GM23338 (cell line): ENCODE measurements at places on chromosomes 16 and 17.

DNA sequence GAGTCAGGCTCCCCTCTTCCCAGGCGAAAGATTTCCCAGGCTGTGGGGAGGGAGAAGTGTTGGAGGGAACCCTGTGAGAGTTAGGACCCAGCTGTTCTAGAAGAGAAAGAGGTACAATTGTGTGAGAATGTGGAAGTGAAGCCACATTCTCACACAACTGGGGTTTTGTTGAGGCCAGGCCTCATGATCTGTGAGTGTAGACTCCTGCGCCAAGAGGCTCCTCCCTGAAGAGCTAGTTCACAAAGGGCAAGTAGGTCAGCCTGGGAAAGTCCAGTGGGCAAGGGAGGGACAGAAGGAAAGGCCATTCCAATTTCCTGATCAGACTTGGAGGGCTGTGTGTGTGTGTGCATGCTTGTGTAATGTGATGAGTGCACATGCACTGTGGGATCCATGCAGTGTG lies 15.2 kb downstream of the CD300LF start:
- no peak for DNase-seq

DNA sequence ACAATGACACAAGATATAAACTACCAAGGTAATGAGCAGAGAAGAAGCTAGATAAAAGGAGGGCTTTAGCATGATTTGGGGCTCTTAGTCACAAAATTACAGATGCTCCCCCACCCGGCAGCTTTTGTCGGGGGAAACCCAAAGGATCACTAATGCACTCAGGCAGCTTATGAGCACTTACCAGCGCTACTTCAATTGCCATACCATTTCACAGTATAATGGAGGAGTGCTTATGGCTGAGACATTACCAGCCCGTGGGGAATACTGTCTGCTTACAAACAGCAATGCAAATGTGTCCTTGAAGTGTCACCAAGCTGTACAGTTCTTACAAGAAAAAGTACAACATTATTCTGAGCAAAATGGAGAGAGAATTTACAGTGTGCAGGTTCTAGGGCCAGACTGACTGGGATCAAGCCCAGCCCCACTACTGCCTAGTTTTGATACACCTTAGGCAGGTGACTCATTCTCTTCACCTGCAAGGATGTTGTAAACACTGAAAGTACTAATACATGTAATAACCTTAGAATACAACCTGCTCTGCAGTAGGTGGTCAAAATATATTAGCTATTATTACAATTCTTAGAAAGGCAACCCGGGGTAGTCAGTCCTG lies 16.3 kb downstream of the ANKFY1 start:
- DNase-seq: no peak

- DNase-seq: no peak
These were observed 5.1 kb downstream of the FANCA start for GRCh38 chr16:89811321-89811720.

DNA sequence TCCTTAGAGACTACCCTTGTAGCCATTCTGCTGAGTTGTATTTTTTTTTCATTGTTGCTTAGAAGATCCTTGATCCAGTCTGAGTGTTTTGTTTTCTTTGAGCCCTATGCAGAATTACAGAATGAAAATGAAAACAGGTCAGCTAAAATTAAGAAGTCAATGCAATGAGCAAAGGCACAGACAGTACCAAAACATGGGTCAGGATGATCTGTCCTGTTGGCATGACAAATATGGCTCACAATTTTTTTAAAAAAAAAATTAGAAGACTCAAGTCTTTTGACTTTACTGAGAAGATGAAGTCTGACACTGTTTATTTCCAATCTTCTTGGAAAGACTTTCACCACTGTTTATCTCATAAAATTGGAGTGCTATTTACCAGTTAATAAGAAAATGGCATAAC lies 32.4 kb downstream of the KCNJ16 start:
- no peak for DNase-seq

DNA sequence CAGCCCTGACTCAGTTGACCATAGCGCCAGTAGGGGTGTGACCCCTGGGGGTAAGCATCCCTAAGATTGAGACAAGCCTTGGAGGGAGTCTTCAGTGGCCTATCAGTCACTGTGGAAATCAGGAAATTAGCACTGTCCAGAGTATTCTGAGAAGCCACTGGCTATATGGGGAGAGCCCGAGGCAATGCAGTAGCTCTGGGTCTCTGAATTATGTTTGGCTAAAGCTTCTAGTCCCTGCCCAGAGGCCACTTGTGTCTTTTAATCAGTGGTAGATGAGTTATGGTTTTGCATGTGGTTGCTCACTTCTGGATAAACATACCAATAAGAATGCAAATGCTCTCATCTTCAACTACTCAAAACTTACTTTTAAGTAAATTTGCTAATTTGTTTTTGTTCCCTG lies 100.6 kb upstream of the TOX3 start:
- no peak for DNase-seq

GRCh38 chr16:6573577-6573976 lies 759.1 kb upstream of the RBFOX1 start:
- peak; percentile 68 for DNase-seq

GRCh38 chr17:58172369-58173071 lies 5.7 kb downstream of the OR4D2 start:
- peak; percentile 86 for DNase-seq

- DNase-seq: peak; percentile 42
These were observed 313.7 kb downstream of the MAF start for GRCh38 chr16:79286646-79287423.

- DNase-seq: peak; percentile 72
These were observed 1.6 kb downstream of the HOXB2 start for GRCh38 chr17:48543107-48543853.

DNA sequence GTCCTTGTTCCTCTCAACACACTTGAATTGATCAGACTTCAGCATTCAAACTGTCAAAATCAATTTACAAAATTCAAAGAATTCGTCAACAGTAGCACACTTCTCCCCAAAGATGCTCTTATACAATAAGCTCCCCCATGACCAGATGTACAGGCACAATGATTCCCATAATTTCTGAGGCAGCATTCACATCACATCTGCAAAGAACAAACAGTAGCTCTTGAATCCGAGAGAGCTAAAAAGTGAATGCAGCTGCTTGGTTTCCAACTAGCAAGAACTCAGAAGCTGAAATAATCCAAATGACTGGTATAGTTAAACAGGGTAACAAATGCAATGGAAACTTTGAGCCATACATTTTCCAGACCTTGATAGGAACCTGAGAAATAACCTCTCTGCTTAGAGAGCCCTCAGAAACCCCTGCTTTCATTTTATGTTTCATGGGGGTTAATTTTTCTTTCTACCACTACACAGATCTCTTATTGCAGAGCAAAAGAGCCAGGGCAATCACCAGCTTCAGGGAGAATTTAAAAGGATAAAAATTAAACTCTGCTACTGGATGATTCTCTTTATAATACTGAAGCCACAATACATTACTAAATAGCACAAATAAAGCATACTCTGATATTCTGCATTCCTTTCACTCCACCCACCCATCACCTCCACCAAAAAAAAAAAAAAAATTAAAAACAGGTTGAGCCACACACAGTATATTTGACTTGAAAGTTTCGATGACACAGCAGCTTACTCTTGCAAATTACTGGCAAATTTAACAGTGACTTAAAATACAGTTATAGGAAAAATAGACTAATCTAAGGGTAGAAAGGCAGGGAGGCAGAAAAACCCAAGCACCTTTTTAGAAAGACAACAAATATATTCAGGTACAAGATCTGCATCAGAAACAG lies 23.1 kb upstream of the TMEM97 start:
- DNase-seq: no peak

GRCh38 chr17:45244725-45245656 lies 16.9 kb downstream of the SPATA32 start:
- no peak for DNase-seq

DNA sequence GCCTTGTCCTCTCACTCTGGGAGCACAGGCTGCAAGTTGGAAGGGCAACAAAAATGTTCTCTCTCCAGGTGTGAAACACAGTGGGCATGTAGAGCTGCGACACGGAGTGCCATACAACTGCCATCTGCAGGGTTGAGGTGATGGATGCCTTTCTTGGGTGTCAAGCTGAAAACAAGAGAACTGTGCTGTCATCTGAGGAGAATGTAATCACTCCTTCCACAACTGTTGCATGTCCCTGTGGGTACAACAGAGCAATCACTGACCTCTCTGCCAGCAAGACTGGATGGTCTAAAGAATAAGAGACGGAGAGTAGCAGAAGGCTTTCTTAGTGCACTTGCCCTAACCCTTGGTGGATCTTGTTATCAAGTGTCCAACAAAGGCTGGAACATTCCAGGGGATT lies 29.2 kb downstream of the SLFN11 start:
- DNase-seq: no peak

- no peak for DNase-seq
These were observed 19.3 kb upstream of the FOXF1 start for GRCh38 chr16:86490859-86491639.

GRCh38 chr17:45273551-45273957 lies 11.7 kb upstream of the SPATA32 start:
- no peak for DNase-seq

- DNase-seq: peak; percentile 19
These were observed 79.7 kb upstream of the NOL11 start for GRCh38 chr17:67637901-67638641.

- no peak for DNase-seq
These were observed 99.9 kb downstream of the MSI2 start for GRCh38 chr17:57356153-57356718.

- DNase-seq: no peak
These were observed 30.4 kb upstream of the PAFAH1B1 start for GRCh38 chr17:2563061-2563460.

DNA sequence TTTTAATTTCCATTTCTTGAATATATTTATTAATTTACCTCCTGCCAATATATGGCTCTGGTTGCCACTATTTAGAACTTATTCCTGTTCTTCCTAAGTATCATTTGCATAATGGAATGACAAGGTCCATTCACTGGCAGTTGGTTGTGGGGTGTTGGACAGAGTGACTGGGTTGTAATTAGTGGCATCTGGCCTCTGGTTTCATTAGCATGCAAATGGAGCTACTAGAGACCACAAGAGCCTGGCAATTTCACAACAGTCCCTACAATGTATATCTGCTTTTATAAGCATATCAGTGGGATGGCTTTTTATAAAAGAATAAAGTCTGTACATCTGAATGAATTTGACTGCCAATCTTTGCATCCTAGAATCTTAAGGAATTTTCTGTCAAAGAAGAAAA lies 1030.9 kb upstream of the CDH8 start:
- peak; percentile 9 for DNase-seq

DNA sequence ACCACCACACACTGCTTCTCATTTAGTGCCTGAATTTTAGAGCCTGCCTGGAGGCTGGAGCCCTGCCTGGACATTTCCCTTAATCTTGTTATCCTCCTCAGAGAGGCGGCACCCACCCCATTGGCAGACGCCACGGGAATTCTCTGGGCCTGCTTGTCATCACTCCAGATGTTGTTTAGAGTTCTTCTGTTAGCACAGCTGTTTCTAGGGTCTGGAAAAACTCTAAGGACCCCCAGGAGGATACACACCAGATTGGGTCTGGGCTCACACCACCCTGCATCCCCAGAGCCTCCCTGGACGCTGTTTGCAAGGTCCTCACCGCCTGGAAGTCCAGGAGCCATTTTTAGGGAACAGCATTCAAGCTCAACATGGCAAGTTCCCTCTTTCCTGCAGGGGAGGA lies 565 bp upstream of the XAF1 start:
- DNase-seq: no peak

- no peak for DNase-seq
These were observed 9.2 kb downstream of the PER1 start for GRCh38 chr17:8142887-8143580.

- DNase-seq: peak; percentile 45
These were observed 27.9 kb upstream of the DBNDD1 start for GRCh38 chr16:90046971-90047713.

DNA sequence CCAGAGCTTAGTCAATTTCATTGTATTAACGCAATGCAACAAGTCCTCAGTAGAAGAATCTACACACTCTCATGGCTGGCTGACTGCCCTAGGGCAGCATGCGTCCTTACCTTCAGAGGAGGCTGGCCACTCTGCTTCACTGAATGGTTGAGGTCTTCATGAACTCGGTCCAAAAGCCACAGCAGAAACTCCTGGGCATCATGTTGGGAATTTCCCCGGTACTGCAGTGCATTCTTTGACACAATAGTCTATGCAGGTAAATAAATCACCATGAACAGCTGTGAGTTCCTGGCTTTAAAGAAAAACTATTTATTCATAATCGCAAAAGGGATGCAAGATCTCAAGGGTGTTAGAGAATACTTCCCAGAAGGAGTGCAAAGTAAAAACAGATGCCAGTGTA lies 41.3 kb downstream of the USP31 start:
- DNase-seq: no peak

DNA sequence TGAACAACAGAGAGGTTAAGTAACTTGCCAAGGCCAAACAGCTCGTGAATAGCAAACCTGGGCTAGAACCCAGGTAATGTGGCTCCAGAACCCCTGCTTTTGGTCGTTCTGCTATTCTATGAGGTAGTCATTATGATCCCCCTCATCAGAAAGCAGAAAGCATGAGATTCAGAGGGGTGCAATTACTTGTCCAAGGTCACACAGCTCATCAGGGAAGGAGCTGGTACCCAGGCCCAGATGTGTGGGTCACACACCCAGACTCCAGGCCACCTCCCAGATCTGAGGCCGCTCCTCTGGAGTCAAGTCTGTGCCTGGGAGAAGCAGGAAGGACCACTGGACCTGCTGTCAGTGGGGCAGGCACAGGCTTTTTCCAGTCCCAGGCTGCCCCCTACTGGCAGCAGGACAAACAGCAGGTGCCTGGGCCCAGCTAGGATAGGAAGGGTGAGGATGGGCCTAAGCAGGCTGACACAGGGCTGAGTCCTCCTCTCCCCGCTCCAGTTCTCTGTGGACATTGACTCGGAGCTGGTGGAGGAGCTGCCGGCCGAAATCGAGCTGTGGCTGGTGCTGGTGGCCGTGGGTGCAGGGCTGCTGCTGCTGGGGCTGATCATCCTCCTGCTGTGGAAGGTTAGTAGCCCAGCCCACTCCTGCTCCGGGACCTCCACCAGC lies 7.8 kb upstream of the PDK2 start:
- peak; percentile 87 for DNase-seq

DNA sequence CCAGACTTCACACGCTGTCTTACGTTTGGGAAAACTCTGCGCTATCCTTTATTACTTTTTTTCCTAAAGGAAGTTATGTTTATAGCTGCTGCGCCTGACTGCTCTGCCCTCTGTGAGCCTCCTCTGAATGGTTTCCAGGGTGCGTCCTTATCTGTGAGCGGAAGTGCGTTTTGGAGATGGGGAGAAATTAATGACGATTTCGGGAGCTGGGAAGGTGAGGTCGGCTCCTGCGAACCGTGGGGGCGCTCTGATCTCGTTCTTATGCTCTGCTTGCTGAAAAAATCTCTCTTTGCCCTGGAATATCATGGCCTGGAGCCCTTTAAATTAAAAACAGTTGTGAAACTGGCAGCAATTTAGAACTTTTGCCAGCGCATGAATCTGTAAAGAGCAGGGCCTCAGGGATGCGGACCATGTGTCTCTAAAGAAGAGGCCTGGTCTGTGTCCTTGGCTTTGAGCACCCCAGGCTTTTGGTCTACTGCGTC lies 135.7 kb upstream of the ZFHX3 start:
- DNase-seq: no peak
